ENCODE measurements at places on chromosomes 5 and 9. TPM values are rescaled to one million over a fixed set of nuclear protein-coding genes. Genes with fewer than 3 reads are reported as not detected.
A peak's percentile ranks its signal among the peaks of the same experiment; 100 is the strongest.

- peaks cover 17% of the 10 kb centered on the region for H3K4me1 ChIP-seq
- H3K36me3 ChIP-seq: no peaks in the 10 kb centered on the region
- no peak overlapping the region for H3K27ac ChIP-seq
- no peaks in the 10 kb centered on the region for H3K27me3 ChIP-seq
- H3K4me3 ChIP-seq: no peak overlapping the region
These were observed 25.4 kb upstream of the ZSWIM6 start for GRCh38 chr5:61306531-61307131.

DNA sequence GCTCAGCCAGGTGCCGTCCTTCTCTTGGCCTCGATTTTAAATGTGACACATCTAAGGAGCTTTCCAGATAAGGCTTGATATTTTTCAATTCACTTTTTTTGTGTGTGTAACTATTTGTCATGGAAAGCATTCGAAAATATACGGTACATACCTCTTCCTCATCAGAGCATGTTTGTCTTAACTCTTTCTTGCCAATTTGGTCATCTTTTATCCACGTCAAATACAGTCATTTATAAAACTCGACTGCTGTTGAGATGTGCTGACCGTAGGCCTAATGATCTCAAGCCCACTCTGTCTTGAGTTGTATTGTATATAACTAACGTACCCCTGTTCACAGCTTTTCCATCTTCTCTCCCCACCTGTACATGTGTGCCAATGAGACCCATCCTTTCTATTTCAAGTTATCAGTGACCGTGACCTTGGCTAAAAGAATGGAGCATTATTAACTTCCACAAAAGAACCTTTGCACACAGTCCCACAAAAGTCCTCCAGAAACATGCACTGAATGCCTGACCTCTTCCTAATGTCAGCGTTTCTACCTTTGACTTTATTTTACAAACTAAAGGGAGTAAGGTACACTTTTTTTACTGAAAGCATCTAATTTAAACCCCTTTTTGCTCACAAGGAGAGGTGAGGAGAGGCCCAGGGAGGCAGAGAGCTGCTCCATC lies 61.6 kb downstream of the IPPK start:
- no peak for DNase-seq
- H3K4me3 ChIP-seq: no peak overlapping the region
- H3K36me3 ChIP-seq: peaks cover 10% of the 10 kb centered on the region
- H3K27ac ChIP-seq: peak overlapping the region; percentile 70

Gene RIMOC1
- 19.3 TPM for total RNA-seq

Gene ENTREP1
- total RNA-seq: 81.9 TPM

Gene INSL4
- not detected for total RNA-seq

DNA sequence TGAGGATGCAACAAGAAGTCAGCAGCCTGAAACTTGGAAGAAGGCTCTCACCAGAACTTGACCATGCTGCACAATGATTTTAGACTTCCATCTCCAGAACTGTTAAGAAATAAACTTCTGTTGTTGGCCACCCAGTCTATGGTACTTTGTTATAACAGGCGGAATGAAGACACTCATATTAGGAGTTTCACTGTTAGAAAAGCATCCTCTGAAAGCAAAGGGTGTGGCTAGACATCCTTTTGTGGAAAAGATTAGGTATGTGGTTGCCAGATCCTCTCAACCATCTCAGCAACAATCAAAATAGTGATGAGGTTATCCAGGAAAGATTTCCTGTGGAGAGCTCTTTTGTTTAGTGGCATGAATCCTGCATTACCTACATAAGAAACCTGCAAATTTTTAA lies 20.7 kb downstream of the ITGA2 start:
- H3K4me1 ChIP-seq: no peaks in the 10 kb centered on the region
- H3K4me3 ChIP-seq: no peak overlapping the region
- no peaks in the 10 kb centered on the region for H3K27me3 ChIP-seq
- DNase-seq: no peak

- no peaks in the 10 kb centered on the region for H3K27me3 ChIP-seq
- H3K36me3 ChIP-seq: no peaks in the 10 kb centered on the region
- peak overlapping the region; percentile 77 for H3K27ac ChIP-seq
- DNase-seq: peak; percentile 85
- no peaks in the 10 kb centered on the region for H3K4me1 ChIP-seq
- no peak overlapping the region for H3K4me3 ChIP-seq
These were observed 31.2 kb downstream of the JAKMIP2 start for GRCh38 chr5:147751156-147751830.

Gene SLC34A3
- total RNA-seq: not detected

DNA sequence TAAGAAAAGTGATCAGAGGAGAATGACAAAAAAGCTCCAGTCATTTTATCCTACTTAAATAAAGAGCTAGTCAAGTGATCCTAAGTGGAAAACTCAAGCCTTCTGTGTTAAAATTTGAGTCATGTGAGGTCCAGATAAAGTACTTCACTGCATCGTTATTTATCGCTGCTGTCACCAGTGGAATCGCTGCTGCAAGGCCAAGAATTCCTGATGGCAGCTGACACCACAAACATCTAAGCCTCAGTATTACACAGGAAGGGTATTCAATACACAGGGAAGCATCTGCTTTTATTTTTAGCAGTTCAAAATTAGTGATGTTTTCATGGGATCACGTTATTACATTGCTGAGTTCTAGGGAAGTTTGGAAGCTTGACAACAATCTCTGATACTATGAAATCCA lies 190.3 kb downstream of the GOLPH3 start:
- no peak overlapping the region for H3K27ac ChIP-seq
- no peak overlapping the region for H3K4me3 ChIP-seq
- no peaks in the 10 kb centered on the region for H3K27me3 ChIP-seq
- H3K4me1 ChIP-seq: peaks cover 17% of the 10 kb centered on the region

DNA sequence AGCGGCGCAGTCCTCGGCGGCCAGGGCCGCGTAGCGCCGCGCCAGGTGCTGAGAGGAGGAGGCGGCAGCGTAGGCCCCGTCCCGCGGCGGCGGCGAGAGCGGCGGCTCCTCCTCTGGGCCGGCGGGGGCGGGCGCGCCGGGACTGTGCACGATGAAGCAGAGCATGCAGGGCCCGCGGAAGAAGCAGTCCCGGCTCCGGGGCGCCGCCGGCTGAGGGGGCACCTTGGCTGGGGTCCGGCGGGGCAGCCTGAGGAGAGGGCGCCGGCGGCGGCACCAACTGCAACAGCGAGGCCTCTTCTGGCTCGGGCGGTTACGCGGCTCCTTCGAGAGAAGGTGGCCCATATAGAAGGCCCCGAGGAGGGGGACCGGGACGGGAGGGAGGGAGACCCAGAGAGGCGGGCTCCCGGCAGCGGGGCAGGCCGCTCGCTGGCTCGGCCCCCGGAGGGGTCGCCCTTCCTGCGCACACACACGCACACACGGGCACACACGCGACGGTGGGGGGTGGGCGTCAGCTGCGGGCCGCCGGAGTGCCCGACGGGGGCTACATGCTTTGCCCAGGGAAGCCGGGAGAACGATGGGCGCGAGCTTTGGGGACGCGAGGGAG lies 446 bp downstream of the FBXL17 start:
- peak overlapping the region; percentile 98 for H3K27ac ChIP-seq
- H3K4me1 ChIP-seq: peaks cover 19% of the 10 kb centered on the region
- DNase-seq: peak; percentile 83
- peak overlapping the region; percentile 92 for H3K4me3 ChIP-seq
- no peaks in the 10 kb centered on the region for H3K36me3 ChIP-seq

Gene ALDH1A1
- 353 TPM for total RNA-seq

- DNase-seq: no peak
- no peak overlapping the region for H3K4me3 ChIP-seq
- H3K36me3 ChIP-seq: no peaks in the 10 kb centered on the region
- H3K27ac ChIP-seq: no peak overlapping the region
These were observed 18.7 kb downstream of the KCNIP1 start for GRCh38 chr5:170522211-170523141.

Gene CDO1
- 20.5 TPM for total RNA-seq

DNA sequence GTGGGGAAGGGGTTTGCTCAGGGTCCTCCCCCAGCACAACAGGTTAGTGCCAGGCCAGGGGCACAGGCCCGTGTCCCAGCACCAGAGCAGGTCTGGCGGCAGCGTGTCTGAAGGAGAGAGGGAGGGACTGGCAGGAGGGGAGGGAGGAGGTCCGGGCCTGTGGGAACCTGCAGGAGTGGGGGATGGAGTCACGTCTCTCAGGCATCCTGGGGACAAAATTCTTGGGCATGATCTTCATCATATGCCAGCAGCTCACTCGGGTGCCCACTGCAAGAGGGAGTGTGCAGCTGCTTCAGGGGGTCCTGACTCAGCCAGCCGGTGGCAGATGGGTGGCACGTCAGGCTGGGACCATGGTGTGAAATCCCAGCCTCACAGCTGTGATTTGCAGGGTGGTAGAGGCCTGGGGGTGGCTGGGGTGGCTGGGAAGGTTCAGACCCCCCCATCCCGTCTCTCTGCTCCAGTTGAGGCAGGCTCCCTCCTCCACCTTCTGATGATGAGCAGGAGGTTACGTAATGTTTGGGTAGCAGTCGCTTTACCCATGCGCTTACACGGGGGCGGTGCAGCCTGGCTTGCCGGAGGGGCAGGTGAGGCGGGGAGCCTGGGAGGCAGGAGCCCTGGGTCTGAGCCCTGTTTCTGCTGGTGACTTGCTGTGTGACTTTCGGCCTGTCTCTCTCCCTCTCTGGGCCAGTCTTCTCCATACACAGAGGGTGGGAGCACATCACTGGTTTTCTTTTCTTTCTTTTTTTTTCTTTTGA lies 40.5 kb downstream of the NCS1 start:
- H3K4me3 ChIP-seq: no peak overlapping the region
- H3K27me3 ChIP-seq: no peaks in the 10 kb centered on the region
- H3K27ac ChIP-seq: peak overlapping the region; percentile 78
- peaks cover 1% of the 10 kb centered on the region for H3K36me3 ChIP-seq

GRCh38 chr9:86324308-86324707 lies 29.9 kb downstream of the TUT7 start:
- no peak overlapping the region for H3K4me3 ChIP-seq
- DNase-seq: no peak
- H3K27me3 ChIP-seq: no peaks in the 10 kb centered on the region
- H3K4me1 ChIP-seq: no peaks in the 10 kb centered on the region

DNA sequence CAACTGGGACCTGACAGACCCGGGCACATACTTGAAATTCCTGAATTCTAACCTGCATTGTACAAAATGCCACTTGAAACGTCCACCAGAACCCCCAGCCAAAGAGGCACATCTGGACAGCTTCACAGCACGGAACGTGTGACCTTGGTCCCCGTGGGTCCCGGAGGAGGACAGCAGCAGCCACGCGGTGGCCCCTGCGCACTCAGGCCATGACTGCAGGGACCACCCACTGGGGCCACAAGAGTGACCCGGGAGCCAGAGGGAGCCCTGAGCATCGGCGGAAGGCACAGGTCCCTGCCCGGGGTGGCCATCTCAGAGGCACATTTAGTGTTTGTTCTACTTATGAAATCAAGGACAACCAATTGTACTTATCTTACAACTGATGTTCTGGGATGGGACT lies 2.1 kb upstream of the SNAPC4 start:
- peaks cover 27% of the 10 kb centered on the region for H3K36me3 ChIP-seq
- no peak for DNase-seq
- H3K4me1 ChIP-seq: peaks cover 22% of the 10 kb centered on the region
- no peak overlapping the region for H3K4me3 ChIP-seq
- H3K27ac ChIP-seq: no peak overlapping the region
- H3K27me3 ChIP-seq: no peaks in the 10 kb centered on the region

DNA sequence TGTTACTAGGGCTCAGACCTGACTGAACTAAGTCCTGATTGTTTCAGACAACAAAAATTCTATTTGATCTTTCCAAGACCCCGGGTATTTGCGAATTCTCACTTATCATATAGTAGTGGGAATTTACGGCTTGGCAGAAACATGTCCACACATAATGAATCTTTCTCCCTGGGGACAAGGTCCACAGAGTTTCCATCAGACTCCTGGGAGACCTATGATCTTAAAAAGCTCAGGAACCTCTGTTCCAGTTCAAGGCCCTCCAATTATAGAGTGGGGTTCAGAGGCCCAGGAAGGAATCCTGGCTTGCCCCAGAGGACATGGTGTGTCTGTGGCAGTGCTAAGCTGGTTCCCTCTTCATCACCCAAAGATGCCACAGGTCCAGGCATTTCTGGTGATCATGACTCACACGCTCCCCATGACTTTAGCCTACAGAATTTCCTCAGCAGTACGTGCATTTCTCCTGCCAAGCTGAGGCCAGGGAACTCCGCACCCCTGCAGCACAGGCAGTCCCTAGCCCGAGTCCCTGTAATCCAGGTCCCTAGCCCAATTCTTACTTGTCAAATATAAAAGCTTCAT lies 12.6 kb downstream of the RAPGEF1 start:
- H3K27me3 ChIP-seq: no peaks in the 10 kb centered on the region
- DNase-seq: peak; percentile 75
- H3K4me1 ChIP-seq: peaks cover 64% of the 10 kb centered on the region
- peak overlapping the region; percentile 54 for H3K27ac ChIP-seq
- H3K4me3 ChIP-seq: no peak overlapping the region

Gene OR2K2
- total RNA-seq: not detected

Gene C9
- not detected for total RNA-seq

DNA sequence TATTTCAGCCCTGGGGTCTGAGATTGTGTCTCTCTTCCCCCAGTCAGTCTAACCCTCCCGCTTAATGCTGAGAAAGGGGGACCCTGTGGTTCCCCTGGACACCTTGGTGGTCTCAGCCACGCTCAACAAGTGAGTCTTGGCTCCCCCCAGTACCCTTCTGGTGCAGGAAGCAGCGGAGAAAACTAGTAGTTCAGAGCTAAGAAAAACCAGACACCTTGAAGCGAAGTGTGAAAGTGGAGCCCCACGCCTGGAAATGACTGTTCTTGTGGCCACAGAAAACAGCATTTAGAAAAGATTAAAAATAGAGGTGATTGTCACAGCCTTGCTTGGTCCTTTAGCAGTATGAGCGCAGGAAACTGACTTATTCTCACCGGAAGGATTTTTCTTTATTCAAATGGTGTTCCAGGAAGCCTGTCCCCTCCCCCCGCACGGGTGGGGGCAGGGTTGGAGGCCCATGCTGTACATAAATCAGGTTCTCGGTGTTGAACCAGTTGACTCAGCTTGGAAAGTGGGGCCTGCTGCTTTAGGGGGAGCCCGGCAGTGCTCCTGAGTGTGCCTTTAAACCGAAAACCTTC lies 8.1 kb downstream of the ARPC5L start:
- no peaks in the 10 kb centered on the region for H3K4me1 ChIP-seq
- H3K36me3 ChIP-seq: peaks cover 11% of the 10 kb centered on the region
- H3K27ac ChIP-seq: peak overlapping the region; percentile 98
- no peaks in the 10 kb centered on the region for H3K27me3 ChIP-seq

Gene AMACR
- total RNA-seq: 10.4 TPM

Gene LHX3
- not detected for total RNA-seq

- no peak overlapping the region for H3K4me3 ChIP-seq
- DNase-seq: no peak
- no peaks in the 10 kb centered on the region for H3K27me3 ChIP-seq
- no peaks in the 10 kb centered on the region for H3K36me3 ChIP-seq
- H3K27ac ChIP-seq: no peak overlapping the region
These were observed 167.9 kb upstream of the VLDLR start for GRCh38 chr9:2453701-2454100.

Gene ZFP37
- 4.3 TPM for total RNA-seq

- H3K27me3 ChIP-seq: no peaks in the 10 kb centered on the region
- H3K4me3 ChIP-seq: no peak overlapping the region
- no peak overlapping the region for H3K27ac ChIP-seq
- H3K36me3 ChIP-seq: no peaks in the 10 kb centered on the region
These were observed 1138.2 kb upstream of the CDH18 start for GRCh38 chr5:21126236-21126635.

Gene DCTN4
- total RNA-seq: 56.0 TPM
